SJSA1 (cell line): ENCODE measurements at places on chromosomes 4 and X. TPM values are rescaled to one million over a fixed set of nuclear protein-coding genes. Genes with fewer than 3 reads are reported as not detected.

DNA sequence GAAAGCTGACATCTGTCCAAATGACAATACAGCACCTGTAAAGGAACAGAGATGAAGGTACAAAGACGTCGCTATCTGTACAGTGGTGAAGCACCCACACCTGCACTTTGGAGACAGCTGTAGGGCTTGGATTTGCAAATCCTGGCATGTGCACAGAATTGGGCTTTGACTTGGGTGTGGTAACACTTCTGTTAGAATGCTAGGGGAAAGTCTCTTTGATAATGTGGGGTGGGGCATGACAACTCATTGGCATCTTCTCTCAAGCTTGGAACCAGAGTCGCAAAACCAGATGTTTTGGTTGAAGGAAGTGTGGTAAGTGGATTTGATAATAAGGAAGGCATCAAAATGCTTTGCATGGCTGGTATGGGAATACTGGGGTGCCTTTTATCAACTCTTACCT lies 55.5 kb downstream of the VCX3B start:
- no peak for DNase-seq

DNA sequence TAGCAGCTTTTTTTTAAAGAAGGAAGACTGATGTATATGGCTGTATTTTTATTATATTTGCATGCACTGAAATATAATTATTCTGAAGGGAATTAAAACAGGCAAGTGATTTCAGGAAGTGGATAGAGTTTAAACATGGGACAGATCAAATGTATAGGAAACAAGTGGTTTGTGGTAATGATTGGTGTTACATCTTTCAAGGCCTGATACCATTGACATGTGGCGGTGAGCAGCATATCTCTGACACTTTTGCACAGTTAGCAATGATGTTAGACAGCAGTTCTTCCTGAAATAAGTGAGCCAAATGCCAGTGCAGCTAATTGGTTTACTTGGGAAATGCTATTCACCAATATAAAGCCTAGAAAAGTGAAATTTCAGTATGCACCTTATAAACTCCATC lies 272.1 kb downstream of the RPA4 start:
- DNase-seq = no peak

DNA sequence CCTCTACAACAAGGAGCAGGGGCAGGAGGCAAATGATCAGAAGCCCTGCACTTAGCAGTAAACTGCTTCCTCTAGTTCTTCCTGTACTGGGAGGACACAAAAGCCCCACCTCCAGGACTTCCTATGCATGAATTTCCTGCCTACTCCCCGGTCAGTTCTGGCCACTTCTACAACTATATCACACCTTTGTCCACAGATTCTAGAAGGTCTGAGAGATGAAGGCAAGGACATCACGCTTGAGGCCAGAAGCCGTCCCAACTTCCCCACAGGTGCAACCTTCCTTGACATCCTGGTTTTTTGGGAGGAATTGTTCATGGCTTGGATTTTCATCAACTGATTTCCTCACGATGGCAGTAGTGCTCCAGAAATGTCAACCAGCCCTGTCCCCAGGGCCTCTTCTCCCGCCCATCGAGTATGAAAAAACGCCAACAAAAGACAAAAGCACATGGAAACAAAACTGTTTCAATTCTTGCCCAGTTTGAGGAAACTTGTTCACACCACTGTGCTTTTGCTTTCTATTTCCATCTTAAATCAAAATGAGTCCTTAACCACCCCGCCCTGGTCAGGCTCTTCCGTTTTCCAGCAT lies 206.5 kb upstream of the STK26 start:
- DNase-seq = no peak

DNA sequence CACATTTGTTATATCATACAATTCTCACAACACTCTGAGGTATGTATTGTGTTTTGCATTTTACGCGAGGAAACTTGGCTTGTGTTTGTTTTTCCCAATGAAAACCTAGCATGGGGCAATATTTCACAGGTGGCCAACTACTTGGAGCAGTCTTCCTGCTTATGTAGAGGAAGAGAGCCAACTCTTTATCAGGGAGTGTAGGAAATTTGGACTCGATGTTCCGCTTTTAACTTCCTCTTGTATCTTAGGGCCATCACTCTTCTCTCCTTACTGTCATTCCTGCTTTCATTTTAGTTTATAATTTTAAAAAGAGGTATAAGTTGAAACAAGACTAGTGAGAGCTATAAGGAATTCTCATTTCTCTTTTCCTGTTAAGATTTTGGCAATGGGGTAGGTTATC lies 107.7 kb upstream of the RPS6KA3 start:
- no peak for DNase-seq

Gene STARD8
- total RNA-seq = 2.3 and 2.4 TPM in 2 replicates

DNA sequence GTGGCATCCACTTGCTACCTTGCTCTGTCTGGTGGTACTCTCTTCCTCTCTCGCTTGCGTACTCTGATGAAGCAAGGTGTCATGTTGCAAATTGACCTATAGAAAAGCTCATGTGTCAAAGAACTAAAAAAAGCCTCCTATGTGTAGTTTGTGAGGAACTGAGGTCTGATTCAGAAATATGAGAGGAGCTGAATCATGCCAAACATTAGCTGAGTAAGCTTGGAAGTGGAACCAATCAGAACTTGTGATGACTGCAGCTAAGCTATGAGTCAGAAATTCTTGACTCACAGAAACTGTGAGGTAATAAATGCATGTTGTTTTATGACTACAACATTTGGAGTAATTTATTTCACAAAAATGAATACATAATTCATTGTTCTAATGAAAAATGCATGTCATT lies 2138.8 kb downstream of the PCDH7 start:
- DNase-seq = no peak

DNA sequence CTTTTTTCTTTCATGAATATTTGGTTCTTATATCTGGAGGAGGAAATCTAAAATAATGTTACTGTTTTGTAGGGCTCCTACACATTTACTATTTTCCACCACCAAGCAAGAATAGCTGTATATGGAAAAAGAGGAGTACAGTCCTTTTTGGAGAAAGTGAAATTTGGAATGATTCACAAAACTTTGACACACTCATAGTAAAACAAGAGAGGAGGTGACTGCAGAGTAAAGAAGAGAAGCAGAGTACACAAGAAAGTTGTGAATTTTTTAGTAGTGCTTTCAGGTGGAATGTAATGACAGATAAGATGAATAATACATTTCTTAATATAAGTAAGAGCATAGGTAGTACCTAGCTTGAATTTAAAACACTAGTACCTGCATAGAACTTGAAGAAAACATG lies 41.3 kb upstream of the UGT2B4 start:
- DNase-seq = no peak

Gene USP11
- total RNA-seq = 36.6 and 39.5 TPM in 2 replicates

GRCh38 chr4:92074839-92075238 lies 228.9 kb upstream of the GRID2 start:
- DNase-seq = no peak

Gene F11
- total RNA-seq = not detected in 2 replicates

DNA sequence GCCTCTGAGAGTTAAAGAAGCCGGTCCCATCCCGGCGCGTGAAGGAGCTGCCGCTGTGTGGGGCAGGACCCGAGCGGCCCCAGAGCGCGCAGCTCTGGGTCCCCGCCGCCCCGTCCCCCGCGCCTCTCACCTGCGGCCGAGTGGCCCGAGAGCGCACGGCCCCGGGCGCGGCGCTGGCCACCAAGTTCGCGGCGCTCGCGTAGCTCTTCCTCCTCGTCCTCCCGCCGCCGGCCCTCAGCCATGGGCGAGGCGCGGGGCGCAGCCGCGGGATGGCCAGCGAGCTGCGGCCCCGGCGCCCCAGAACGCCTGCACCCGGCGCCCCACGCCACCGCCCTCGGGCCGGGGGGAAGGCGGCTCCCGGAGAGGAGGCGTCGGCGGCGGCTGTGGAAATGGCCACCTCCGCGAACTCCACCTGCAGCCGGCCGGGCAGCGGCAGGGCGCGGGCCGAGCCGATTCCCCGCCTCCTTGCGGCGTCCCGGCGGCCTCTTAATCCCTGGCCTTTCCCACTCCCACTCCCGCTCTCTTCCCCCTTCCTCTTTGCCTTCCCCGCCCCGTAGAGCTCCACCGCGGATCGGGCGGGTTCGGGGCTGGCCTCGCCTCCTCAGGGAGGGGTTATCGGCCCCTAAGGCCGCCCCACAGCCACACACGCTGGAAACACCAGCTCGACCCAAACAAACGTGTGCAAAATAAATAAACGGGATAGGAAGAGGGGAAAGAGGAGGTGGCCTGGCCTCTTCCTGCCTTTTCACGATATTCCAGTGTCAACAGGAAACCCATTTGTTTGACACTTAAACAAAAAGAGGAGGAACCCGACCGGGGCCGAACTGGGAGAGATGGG lies at the start of gene SH3D19:
SH3D19 (minus strand) TSS at position 495 of the 838 bp plus-strand sequence; CDS start at position 242, 253 bp downstream.
- DNase-seq = peak; percentile 65

DNA sequence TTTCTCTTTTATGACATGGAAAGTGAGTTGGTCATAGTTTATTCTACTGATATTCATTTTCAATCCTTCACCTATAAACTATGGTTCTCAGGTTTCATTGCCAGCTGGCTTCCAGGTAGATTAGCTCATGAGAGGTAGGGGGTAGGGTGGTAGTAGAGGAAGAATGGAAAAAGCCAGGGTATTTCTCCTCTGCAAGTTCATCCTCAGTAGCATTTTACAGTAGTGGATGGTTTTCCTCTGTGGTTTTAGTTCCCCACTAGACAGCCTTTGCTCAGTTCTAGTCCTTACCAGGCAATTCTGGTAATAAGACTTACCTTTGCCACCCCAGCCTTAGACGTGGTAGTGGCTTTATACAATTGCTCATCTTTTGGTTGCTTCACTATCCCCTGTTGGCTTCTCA lies 8.9 kb upstream of the NAA11 start:
- DNase-seq = no peak

- DNase-seq = no peak
These were observed 134.6 kb downstream of the ARSF start for GRCh38 chrX:3175659-3176438.

GRCh38 chrX:129188231-129188630 lies 335.1 kb downstream of the SMARCA1 start:
- no peak for DNase-seq

- DNase-seq = no peak
These were observed 155.8 kb downstream of the NWD2 start for GRCh38 chr4:37400241-37400881.

GRCh38 chrX:26581091-26581490 lies 365.1 kb downstream of the MAGEB5 start:
- no peak for DNase-seq

- DNase-seq = peak; percentile 23
These were observed 36.5 kb upstream of the TFDP3 start for GRCh38 chrX:133254666-133255065.

DNA sequence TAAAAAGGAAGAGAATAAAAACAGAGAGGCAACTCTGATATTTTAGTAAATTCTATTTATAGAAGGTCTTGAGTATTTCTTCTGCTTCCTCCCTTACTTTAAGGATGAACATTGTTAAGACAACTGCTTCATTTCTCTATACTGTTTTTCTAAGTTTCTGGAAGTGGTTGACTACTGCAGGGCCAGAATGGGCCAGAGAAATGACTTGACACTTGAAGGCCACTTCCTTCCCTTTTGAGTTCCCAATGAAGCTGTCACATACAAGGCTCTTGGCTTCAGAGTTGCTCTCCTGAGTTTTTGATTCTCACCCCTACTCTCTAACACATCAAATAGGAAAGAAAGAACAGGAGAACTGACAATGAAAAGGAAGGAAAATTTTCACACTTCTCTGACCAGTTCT lies 37.6 kb downstream of the PKD2 start:
- no peak for DNase-seq

DNA sequence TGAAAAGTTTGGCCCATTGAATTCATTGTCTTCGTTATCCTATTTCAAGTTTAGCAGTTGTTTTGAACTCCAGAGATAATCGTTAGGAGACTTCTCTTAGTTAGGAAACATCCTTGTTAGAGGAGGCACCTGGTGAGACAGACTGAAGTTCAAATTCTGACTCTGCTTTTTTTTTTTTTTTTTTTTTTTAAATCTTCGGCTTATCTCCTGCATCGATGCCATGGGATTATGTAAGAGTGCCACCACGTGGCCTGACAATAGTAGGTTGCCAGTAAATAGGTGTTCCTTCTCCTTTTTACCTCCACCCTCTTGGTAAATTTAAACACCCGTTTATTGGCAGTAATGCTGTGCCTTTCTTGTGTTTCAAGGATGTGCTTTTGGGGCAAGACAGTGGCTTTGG lies 149.3 kb downstream of the SOWAHB start:
- DNase-seq = no peak

DNA sequence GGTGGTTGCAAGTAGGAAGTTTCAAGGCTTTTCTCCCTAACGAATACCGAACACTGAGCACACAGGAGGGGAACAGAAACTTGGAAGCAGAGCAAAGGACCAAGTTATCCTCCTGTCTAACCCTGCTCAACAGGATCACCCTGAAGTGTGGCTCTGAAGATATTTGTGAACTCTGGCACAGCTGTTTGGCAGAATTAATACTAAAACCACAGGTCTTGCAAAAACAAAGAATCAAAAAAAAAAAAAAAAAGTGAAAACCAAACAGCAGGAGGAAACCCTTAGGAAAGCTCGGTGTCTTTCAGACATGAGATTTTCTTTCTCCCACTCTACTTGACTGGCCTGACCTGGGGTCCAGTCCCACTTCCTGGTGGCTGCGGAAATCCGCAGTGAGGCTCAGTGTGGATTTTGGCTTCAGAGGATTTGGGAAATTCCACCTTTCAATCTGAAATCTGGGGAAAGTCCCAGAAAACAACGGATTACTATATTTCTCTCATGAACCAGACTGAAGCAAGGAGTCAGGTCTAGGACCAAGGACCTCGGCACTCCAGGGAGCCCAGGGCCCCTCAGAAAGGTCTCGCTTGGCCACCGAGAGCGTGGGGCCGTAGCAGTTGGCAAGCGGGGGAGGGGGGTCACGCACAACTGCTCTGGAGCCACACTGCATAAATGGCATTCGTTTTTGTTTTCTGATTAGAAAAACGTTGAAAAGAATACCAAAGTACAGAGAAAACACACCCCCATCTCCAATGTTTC lies 867 bp downstream of the TIFA start:
- DNase-seq = no peak

DNA sequence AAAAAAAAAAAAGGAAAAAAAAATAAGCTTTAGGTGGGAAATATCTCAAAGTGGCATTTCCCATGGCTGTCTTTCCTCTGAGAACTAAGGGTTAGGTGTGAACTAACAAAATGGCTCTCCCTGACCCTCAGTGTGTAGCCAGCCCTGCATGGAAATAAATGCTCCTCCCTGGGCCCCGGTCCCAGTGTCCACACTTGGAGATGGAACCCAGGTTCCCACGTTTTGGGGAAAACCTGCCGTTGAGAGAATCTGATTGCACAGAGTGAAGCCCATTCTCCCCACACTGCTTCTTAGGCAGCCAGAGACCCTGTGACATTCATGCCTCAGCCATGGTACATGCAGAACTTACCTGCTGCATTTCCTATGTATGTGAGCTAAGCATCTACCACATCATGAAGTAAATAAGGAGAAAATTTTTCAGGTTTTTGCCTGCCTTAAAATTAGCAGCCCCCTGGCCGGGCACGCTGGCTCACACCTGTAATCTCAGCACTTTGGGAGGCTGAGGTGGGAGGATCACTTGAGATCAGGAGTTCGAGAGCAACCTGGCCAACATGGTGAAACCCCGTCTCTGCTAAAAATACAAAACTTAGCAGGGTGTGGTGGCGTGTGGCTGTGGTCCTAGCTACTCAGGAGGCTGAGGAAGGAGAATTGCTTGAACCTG lies 34.5 kb downstream of the HTT-AS start:
- no peak for DNase-seq

GRCh38 chr4:158094413-158095134 lies 78.3 kb downstream of the GASK1B start:
- DNase-seq = no peak

Gene NXF3
- not detected in 2 replicates for total RNA-seq

GRCh38 chr4:21765810-21766407 lies 182.7 kb downstream of the KCNIP4 start:
- DNase-seq = peak; percentile 4

Gene UGT8
- not detected in 2 replicates for total RNA-seq

GRCh38 chr4:182306792-182307507 lies 63.7 kb downstream of the TENM3 start:
- no peak for DNase-seq

GRCh38 chr4:2486981-2487380 lies 18.1 kb downstream of the RNF4 start:
- DNase-seq = no peak
